ENCODE measurements at places on chromosomes 6 and 20.

DNA sequence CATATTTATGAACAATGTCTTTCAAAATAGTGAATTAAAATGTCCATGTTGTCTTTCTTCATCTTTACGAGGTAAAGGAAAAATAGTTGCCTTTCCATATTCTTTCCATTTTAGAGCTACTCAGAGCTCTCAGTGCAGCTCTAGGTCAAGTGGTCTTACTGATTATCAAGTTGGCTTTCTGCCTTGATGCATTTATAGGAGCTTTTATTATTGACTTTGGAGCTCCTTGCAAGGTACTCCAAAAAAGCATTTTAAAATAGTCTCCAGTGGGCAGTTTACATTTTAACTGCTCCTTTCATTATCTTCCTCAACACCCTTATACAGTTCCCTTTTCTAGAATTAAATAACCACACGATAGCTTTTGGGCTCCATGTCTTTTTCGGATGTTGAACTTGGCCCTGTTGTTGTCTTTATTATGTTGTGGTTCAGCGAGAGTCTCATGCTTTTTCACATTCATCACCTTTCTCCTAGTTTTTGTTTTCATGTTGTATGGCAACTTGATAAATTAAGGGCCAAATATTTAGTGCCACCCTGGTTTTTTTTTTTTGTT is 122.9 kb downstream of the CLIC5 start:
- no peak for DNase-seq

DNA sequence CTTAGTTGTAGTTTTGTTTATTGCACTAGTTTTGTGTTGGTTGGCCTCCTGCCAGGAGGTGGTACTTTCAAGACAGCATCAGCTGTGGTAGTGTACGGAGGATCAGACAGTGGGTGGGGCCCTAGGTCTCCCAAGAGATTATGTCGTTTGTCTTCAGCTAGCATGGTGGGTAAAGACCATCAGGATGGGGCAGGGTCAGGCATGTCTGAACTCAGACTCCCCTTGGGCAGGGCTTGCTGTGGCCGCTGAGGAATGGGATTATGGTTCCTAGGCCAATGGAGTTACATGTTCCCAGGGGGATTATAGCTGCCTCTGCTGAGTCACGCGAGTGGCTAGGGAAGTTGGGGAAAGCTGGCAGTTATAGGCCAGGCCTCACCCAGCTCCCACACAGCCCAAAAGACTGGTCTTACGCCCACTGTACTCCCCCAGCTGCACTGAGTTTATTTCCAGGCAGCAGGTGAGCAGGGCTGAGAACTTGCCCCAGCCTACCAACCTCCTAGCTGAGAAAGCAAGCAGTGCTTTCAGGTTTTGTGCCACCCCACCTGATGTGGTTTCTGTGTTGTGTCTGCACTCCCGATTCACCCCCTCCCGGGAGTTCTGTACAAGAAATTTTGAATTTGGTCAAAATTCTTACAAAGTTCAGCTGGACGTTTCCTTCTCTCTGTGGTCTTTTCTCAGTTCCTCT is 24.7 kb downstream of the ZSCAN31 start:
- DNase-seq: no peak

DNA sequence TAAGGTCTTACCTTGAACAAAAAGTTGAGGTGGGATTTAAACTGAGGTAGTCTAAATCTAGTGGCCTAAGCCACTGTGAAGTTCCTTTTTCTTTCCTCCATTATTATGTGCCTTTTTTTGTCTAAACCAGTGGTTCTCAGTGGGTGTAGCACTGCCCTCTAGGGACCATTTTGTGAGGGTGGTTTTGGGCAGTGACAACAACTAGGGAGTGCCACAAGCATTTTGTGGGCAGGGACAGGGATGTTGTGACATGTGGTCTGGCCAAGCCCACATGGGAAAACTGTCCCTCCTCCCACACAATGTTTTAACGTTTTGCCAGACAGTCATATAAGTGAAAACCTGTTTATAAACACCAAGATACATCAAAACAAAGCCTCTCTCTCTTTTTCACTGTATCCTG is 899.4 kb upstream of the FLRT3 start:
- no peak for DNase-seq

DNA sequence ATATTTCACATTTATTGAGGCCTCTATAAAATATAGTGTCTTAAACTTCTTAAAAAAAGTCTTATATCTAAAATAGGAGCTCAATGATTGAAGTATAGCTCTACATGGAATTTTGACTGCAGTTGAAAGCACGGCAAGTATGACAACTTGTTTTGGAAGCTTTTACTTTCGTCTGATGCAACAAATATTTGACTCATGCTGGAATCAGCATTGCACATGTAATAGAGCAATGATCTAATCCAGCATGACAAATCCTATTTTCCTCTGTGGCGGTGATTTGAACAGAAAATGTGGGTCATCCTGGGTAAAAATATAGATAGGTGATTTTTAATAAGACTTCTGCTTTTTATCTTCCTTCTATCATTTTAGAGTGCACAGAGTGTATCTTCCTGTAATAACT is 111.6 kb downstream of the TINAG start:
- DNase-seq: no peak

- DNase-seq: no peak
Measured at GRCh38 chr6:87105823-87106222, 10.9 kb upstream of the CGA start.

DNA sequence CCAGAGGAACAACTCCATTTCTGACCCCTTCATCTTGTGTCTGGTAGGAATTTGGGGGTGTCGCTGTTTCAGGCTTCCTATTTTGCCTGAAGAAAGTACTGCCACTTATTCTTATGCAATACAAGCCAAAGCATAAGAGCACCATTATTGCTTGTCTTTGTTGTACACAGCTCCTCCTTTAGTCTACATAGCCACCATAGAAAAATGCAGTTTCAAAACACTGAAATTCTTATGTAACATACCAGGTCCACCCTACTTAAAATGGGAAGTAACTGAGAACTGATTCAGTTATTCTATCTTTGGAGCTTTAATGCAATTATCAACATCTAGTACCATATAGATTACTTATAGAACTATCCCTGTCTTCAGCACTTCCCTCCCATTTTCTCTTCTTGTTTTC is 255.5 kb downstream of the ARHGAP18 start:
- no peak for DNase-seq

- DNase-seq: no peak
Measured at GRCh38 chr6:100806296-100806695, 74.8 kb downstream of the ASCC3 start.

DNA sequence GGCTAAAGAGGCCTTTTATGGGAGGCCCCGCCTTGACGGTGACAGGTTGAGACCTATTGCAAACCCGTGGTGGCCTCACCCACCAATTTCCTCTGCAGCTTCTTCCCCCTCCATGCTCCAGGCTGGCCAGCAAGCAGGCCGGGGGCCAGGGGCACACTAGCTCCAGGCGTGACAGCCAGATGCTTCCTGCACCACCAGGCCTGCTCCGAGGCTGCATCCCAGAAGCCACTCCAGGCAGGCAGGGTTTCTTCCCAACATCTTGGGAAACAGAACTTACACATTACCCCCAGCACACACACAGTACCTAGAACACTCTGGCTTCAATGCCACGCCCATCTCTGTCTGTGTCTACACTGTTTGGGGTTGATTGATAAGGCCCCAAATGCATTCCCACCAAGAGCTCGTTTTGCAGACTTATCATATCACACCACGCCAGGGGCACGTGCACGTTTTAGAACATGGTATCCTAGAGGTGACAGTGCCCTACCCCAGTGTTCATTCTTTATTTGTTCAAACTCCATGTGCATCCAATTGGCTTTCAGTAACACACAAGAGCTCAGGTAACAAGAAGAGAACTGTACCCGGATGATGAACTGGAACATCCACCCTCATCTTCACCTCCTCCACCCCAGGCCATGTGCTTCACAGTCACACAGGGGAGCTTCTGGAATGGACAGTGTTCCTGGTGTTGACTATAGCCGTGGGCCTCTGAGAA is 221.4 kb upstream of the RREB1 start:
- no peak for DNase-seq

DNA sequence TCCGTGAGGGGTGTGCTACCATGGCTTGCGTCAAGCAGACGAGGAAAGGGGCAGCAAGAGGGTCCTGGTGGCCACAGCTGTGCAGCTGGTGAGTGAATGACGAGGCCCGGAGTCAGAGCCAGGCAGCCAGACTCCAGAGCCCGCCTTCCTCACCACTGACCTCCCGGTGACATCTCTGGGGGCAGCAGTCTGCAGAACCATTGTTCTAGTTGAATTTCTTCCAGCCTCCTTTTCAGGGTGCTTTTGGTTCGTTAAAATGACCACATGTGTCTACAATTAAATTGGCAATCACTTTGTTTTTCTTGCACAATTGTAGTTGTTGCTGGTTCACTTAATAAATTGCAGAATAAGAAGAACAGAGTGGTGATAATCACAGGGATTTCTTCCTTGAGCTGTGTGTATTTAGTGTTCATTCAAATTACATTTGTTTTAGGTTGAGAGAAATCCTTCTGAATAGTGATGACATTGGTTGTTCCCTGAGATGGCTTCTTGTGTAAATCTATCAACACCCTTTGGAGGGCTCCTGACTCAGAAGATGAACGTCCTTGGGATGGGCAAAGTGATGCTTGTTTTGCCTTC is 96.4 kb downstream of the TULP4 start:
- DNase-seq: no peak

DNA sequence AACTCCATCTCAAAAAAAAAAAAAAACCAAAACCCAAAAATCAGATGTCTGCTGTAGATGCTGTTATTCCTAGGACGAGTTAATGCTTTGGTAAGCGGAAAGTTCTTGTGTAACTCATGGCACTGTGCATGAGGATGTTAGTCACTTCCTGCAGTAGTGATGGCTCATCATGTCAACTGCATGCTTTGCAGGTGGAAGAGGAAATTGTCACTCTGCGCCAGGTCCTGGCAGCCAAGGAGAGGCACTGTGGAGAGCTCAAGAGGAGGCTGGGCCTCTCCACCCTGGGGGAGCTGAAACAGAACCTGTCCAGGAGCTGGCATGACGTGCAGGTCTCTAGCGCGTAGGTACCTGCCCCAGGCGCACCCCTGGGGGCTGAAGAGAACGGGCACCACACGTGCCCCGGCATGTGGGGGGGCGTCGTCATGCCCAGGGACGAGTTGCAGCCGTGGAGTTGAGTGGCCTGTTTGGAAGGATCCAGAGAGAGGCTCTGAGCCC is 8.5 kb downstream of the TPD52L2 start:
- DNase-seq: no peak

GRCh38 chr20:62492711-62493110 is 16.9 kb upstream of the GATA5 start:
- DNase-seq: no peak

GRCh38 chr20:17699931-17700351 is at the start of gene BANF2:
BANF2 (plus strand) TSS chr20:17699966; CDS start chr20:17725026, 25,060 bp downstream.
- DNase-seq: no peak
